ENCODE measurements at places on chromosomes 12 and 14. TPM values are rescaled to one million over a fixed set of nuclear protein-coding genes. Genes with fewer than 3 reads are reported as not detected.

The PLA2G1B gene
- total RNA-seq = 0.31 TPM

The KCNC2 gene
- not detected for total RNA-seq

The FBXO21 gene
- total RNA-seq = 92.8 TPM

The TPH2 gene
- not detected for total RNA-seq

The SLC11A2 gene
- total RNA-seq = 51.2 TPM

The RHOJ gene
- 0.10 TPM for total RNA-seq

The SIRT4 gene
- 0.10 TPM for total RNA-seq

The RAPGEF3 gene
- 0.42 TPM for total RNA-seq

The C12orf56 gene
- 0.73 TPM for total RNA-seq

The SPTB gene
- total RNA-seq = 1.5 TPM

The HIF1A gene
- total RNA-seq = 972 TPM

The OTUB2 gene
- total RNA-seq = 0.10 TPM

The LALBA gene
- not detected for total RNA-seq

The GLI1 gene
- total RNA-seq = 0.10 TPM

The DDN gene
- 0.21 TPM for total RNA-seq

The COQ6 gene
- total RNA-seq = 26.4 TPM

The ACOT4 gene
- total RNA-seq = 0.42 TPM
